Left lung (tissue), 14 donors: ENCODE measurements at places on chromosomes 2 and 18. TPM values are rescaled to one million over a fixed set of nuclear protein-coding genes. Genes with fewer than 3 reads are reported as not detected.
A peak's percentile ranks its signal among the peaks of the same experiment; 100 is the strongest.

DNA sequence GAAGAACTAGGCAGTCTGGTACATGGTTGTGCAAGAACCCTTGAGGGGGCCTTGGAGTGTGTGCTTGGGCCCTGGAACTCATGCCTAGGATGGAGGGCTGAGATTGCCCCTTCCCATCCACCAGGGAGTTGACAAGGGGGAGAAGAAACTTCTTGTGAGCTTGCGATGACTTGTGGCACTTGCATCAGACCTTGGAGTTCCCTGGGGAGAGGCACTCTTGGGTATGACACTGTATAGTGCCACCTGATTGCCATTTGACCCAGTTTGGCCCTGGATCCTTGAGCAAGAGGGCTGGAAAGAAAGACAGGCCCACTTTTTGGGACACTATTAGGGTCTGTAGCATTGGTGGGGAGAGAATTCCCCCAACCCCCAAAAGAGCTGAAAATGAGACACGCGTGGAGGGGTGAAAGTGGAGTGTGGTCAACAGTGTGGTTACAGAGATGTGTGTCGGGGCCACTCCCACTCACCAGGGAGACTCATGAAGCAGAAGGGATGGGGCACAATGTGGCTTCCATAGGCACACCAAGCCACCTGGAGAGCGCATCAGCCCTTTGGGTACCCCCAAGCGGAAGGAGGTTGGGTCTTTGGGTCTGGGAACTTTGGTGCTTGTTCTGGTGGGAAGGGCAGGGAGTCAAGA, 101.3 kb downstream of the MSH2 start:
- DNase-seq, result no peak

DNA sequence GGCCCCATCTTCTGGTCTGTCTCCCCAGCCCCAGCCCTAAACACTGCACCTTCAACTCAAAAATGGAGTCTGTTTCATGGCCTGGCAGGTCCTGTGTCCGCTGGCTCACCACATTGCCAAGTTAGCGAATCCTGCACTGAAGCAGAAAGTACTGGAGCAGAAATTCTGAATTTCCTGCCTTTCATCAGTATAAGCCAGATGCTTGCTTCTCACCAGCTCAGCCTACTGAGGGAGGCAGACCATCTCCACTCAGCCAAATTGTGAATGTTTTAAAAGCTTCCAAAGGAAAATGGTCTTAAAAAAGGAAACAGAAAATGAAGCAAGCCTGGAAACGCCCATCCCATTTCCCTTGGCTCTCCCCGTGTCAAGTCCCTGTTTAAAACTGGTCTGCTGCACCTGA, 157.8 kb downstream of the C1D start:
- no peak for DNase-seq

- no peak for DNase-seq
These were observed at the start of gene TRABD2A for GRCh38 chr2:84880645-84881521. TSS of gene TRABD2A (minus strand) at chr2:84881084. CDS start at chr2:84881039, 45 bp downstream.

DNA sequence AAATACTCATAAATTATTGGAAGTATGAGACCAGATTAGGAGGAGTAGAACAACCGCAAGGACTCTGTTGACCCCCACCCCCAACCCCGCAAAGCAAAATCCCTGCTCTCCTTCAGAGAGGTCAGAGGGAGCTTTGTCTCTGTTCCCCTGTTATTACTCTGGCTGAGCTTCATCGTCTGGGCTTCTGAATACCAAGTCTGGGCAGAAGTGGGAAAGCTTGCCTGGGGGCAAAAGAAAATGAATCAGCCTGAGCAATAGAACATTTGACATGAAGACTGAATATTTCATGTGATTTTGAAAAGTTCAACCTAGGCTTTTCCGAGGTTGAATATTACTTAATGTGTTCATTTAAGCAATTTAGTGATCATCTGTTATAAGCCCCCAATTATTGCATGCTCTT, 114.6 kb upstream of the ARHGAP28 start:
- DNase-seq, result no peak

GRCh38 chr2:5121121-5121520, 571.1 kb upstream of the SOX11 start:
- no peak for DNase-seq

- no peak for DNase-seq
These were observed 76.4 kb upstream of the TTC39C start for GRCh38 chr18:23938043-23938756.

GRCh38 chr2:220961143-220961860, 610.8 kb downstream of the EPHA4 start:
- no peak for DNase-seq

GRCh38 chr2:82340578-82341053, 2036.1 kb upstream of the LRRTM1 start:
- DNase-seq, result no peak

- DNase-seq, result no peak
These were observed 95.9 kb upstream of the IL1R2 start for GRCh38 chr2:101895819-101896322.

DNA sequence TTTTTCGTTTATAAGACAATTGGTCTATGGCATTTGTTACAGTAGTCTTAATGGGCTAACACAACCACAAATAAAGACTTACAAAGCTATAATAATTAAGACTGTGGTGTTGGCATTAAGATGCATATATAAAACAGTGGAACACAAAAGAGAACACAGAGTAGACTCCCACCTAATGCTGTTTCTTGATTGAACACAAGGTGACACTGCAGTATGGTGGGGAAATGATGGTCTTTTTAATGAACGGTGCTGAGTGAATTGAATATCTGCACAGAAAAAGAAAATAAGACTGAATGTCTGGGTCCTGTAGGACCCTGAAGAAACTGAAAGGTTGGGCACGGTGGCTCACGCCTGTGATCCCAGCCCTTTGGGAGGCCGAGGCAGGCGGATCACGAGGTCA, 1136.6 kb upstream of the NXPH2 start:
- DNase-seq, result no peak

GRCh38 chr2:20451341-20451740, 4.5 kb downstream of the RHOB start:
- DNase-seq, result peak; percentile 5

DNA sequence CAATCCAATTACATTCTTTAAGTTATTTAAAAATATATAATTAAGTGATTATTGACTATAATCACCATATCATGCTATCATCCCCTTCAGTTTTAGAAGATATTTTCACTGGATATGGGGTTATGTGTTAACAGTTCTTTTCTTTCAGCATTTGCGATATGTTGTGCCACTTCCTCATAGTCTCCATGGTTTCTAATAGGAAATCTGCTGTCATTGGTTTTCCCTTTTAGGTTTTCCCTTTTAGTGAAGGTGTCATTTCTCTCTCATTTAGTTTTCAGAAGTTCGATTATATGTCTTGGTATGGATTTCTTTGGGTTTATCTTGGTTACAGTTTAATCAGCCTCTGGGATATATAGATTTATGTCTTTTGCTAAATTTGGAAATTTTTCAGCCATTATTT, 34.8 kb upstream of the EPG5 start:
- no peak for DNase-seq

DNA sequence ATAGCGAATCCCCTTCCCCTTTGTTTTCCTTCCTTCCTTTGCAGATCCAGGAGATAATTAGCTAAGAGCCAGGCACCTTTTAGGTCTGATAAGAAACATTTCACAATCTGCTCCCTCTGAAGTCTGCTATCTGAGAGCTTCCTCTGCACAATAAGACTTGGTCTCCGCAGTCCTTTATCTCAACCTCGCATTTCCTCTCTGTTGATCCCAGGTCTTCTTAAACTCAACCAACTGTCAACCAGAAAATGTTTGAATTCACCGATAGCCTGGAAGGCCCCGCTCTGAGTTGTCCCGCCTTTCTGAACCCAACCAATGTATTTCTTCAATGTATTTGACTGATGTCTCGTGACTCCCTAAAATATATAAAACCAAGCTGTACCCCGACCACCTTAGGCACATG, 78.4 kb upstream of the CTDP1 start:
- no peak for DNase-seq

DNA sequence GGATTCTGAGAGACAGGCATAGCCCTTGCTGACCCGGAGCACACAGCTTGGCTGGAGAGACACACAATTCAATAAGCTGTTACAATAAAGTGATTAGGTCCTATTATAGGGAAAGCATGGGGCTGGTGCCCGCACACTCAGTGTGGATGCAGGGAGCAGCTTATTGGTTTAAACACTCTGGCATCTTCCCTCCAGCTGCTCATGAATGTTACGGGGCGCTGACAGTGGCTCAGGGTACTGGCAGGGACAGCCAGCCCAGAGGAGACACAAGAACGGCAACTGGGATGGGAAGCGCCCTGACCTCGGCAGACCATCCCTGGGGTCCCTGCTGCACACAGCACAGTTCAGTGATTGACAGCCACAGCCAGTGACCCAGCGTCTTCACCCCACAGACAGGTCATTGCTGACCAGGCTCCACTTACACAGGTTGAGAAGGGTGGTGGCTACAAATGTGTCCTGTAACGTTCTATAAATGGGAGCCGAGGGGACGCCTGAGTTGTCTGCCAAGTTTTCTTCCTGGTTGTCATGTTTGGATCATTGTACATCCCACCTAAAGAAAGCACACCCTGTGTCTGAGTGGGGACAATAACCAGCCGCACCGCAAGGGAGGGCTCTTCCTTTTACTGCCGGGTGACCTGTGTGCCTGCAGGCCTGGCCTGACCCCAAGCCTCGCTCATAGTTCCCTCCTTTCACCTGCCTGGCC, 60.3 kb downstream of the SH3BP4 start:
- no peak for DNase-seq

- no peak for DNase-seq
These were observed 17.7 kb upstream of the SLC39A10 start for GRCh38 chr2:195639238-195639858.

GRCh38 chr2:148670773-148671172, 26.2 kb downstream of the EPC2 start:
- DNase-seq, result no peak

DNA sequence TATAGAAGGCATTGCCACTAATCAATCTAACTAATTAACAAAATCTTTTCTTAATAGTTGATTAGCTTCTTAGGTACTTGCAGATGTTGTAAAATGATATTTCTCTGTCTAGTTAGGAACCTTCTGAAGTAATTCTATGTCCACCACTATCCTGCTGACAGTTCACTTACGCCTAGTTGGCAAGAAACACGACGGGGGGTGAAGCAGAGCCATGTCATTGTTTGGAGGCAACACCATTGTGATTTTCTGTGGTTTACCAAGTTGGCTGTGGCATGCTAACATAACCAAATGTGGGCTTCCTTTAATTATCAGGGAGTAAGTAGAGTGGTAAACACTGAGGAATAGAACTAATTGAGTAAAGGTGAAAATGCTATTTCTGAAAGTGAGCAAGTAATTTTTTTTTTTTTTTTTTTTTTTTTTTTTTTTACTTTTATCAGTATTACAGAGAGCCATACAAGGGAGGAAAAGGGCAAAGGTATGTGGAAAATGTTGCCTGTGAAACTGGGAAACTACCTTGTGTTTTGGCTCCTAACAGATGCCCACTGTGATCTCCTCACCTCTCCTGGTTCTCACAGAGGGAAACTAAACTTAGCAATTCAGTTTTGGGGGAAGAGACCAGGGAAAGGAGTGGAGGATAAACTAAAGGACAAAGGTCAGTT, 126.8 kb downstream of the MEIS1 start:
- no peak for DNase-seq

DNA sequence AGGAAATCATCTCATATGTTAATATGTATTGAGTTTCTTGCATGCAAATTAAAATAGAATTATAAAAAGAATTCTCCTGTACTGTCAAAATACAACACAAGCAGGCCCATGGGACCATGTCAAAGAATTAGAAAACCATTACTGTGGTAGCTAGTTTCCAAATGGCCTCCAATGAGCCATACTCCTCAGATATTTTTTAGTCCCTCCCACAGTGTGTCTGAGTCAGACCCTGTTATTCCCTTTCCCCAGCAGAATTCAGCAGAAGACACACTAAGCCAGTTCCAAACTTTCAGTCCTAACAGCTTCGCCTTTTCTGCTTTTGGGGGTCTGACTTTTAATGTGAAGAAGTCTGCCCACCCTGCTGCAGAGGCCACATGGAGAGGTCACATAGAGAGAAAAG, 86.7 kb downstream of the FIGN start:
- DNase-seq, result no peak

DNA sequence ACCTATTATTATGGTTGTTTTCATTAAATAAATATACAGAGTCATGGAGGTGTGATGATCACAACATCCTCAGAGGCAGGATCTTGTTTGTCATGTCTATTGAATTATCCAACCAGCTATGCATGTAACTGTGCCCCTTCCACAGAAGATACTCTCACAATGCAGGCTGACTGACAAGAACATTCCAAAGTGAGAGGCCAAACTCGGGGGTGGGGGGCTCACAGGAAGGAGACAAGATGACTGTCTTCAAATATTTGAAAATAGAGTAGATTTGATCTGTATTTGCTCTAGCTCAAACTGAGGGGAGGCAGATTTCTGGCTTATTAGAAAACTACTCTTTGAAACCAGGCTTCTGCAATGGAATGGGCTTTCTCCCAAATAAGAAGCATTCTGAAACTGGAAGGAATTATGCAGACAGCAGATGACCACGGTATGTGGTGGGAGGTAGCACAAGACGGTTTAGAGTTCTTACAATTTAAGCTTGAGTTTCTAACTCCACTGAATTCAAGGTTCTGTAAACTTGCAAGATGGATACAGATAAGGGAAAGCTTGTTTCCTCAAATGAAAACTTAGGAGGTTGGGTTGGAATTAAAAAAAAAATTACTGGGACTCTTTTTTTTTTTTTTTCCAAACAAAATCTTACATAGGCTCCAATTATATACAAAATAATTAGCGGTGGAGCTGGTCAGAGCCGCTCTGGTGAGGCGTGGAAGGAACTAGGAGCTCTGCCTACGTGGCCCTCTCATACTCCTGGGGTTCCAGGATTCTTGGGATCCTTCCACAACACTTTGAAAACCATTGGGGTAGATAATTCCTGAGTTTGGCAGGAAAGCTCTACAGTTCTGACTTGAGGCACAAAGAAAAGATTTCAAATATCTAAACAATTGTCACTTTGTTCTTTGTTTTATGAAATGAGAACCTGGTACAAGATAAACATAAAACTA, 79.3 kb downstream of the PLA2R1 start:
- no peak for DNase-seq

GRCh38 chr2:37688771-37689468, 17.5 kb upstream of the CDC42EP3 start:
- no peak for DNase-seq

DNA sequence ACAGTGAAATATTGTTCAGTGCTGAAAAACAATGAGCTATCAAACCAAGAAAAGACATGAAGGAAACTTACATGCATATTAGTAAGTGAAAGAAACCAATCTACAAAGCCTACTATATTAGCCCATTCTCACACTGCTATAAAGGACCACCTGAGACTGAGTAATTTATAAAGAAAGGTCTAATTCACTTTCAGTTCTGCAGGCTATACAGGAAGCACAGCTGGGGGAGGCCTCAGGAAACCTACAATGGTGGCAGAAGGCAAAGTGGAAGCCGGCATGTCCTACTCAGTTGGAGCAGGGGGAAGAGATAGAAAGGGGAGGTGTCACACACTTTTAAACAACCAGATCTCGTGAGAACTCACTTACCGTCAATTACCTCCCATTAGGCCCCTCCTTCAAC, 232.1 kb downstream of the TMX3 start:
- no peak for DNase-seq

GRCh38 chr2:66665124-66665984, 230.4 kb downstream of the MEIS1 start:
- DNase-seq, result no peak

Gene TRIM43
- total RNA-seq, result not detected

Gene PSTPIP2
- 21.8 TPM for total RNA-seq

Gene OTX1
- total RNA-seq, result 0.12 TPM

Gene PMAIP1
- total RNA-seq, result 5.9 TPM

Gene MC4R
- total RNA-seq, result 0.17 TPM

Gene INPP5D
- 40.5 TPM for total RNA-seq

Gene VIT
- total RNA-seq, result 0.20 TPM

Gene GCKR
- not detected for total RNA-seq

Gene FOXI3
- not detected for total RNA-seq

Gene CXCR1
- 21.0 TPM for total RNA-seq

Gene SNORC
- total RNA-seq, result 2.2 TPM

Gene CNOT11
- total RNA-seq, result 32.6 TPM
